Heart left ventricle (tissue), 16 donors: ENCODE measurements at places on chromosomes 16 and 17. TPM values are rescaled to one million over a fixed set of nuclear protein-coding genes. Genes with fewer than 3 reads are reported as not detected.

The ALOX15B gene
- polyA plus RNA-seq, result 1.4 TPM

The ETV4 gene
- polyA plus RNA-seq, result 1.7 TPM

The CTRL gene
- 0.90 TPM for polyA plus RNA-seq

The ZNF597 gene
- 0.65 TPM for polyA plus RNA-seq

DNA sequence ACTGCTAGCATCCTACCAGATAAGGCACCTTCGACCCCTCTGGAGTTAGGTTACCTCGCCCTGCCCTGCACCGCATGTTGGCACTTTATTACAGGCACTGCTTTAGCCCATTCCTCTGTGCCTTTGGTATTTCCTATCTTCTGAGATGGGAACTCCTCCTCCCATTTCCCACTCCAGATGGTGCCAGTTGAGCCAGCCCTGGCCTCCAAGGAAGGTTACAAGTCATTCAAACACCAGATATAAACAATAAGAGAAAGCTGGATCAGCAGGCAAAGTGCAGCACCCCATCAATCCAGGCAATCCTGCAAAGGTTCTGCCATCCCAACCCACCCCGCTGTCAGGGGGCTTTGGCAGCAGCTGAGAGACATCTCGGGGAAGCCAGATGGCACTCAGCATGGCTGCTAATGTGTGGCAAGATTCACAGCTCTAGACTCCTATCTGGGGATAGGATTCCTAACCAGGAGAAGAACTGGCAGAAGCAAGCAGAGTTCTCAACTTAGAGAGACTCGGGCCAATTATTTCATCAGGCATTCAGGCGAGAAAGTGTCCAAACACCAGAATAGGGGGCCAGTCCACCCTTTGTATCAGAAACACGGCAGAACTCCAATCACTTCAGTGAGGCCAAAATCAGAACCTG is 113.0 kb downstream of the COPRS start:
- no peak for DNase-seq

- DNase-seq, result peak; percentile 69
Observed at GRCh38 chr16:67928561-67929364, 2.9 kb downstream of the CTRL start.

DNA sequence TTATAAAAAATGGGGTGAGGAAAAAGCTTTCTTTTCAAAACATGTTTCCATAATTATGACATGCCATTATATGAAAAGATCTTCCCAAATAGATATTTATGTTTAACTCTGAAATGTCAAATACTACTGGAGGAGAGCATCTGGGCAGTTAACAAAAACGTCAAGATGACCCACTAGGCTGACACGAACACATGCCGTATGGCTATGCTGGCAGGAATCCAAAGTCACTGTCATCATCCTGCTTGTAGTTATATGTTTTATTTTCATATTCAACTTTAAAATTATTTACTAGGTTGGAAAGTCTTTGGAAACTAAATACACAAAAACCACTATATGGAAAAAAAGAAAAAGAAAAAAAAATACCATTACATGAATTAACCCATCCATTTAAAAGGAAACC is 27.3 kb downstream of the ANKFY1 start:
- no peak for DNase-seq

DNA sequence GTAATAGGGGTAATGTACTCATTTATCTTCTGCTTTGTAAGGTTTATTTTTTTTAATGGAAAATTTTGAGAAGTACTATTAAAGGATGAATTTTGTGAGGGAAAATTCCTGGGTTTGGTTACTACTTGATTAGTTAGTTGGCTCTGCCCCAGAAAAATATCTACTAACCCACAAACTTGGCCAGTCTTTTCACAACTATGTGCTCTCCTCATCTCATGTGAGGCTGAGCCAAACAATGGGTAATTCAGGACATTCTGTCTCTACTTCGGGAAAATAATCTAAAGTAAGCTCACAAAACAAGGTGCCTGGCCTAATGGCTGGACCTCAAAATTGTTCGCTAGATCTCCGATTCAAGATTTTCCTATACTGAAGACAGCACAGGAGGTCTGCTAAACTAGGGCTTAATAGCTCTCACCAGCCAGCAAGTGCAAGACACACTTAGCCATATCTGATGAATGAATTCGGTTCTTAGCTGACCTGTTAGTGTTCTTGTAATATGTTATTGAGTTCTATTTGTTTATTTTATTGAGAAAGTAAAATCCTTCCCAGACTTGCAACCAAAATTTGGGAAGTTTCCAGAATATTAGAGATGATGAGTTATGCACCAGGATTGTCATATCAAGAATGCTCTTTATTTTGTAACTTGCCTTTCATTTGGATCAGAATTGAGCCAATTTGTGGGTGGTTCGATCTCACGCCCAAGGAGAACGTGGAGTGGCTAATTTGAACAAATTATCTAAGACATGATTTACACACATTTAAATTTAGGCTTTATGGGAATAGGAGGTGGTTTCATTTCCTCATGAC is 5.7 kb downstream of the KCNJ16 start:
- DNase-seq, result no peak

GRCh38 chr16:49539758-49540157 is 166.2 kb downstream of the C16orf78 start:
- DNase-seq, result no peak

DNA sequence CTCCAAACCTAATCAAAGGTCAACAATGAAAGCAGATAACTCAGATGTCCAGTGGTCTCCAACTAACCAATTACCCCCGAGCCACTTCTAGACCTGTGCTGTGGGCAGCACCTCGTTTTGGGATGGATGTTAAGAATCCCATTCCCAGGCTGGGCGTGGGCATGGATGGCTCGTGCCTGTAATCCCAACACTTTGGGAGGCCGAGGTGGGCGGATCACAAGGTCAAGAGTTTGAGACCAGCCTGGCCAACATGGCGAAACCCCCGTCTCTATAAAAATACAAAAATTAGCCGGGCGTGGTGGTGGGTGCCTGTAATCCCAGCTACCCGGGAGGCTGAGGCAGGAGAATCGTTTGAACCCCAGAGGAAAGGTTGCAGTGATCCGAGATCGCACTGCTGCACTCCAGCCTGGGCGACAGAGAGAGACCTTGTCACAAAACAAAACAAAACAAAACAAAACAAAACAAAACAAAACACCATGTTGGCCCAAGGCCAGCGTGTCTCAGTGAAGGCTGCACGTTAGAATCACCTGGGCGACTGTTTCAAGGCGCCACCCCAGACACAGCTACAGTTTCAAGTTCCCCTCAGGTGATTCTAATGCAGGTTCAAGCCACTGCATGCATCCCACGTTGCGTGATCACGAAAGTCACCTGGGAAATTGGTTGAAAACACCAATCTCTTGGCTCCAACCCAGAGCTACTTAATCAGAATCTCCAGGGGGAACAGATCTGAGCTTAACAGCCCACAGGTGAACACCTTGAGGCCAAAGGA is 21.3 kb downstream of the COX4I1 start:
- no peak for DNase-seq

- DNase-seq, result no peak
Observed at GRCh38 chr16:57371494-57372371, 557 bp upstream of the CX3CL1 start.

DNA sequence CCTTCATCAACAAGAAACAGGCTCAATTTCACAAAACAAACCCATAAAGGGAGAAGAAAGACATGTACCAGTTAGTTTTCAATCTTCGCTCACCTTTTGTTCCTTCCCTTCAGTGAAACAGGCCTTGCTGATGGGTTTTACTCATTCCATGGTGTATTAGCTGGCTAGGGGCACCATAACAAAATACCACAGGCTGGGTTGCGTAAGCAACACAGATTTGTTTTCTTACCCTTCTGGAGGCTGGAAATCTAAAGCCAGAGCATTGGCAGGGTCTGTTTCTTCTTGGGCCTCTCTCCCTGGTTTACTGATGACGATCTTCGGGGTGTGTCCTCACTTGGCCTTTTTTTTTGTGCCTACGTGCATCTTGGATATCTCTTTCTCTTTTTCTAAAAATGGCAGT is 383.4 kb upstream of the RBFOX1 start:
- DNase-seq, result no peak

GRCh38 chr17:8696906-8697305 is 47.7 kb downstream of the CCDC42 start:
- no peak for DNase-seq

GRCh38 chr16:88317613-88317965 is 65.2 kb upstream of the ZNF469 start:
- peak; percentile 51 for DNase-seq

- peak; percentile 72 for DNase-seq
Observed at GRCh38 chr17:34254651-34255380, at the start of gene CCL2. TSS of gene CCL2 (plus strand) at chr17:34255285. CDS start at chr17:34255350, 65 bp downstream.

- DNase-seq, result no peak
Observed at GRCh38 chr17:76547183-76547641, 7.4 kb downstream of the PRCD start.

DNA sequence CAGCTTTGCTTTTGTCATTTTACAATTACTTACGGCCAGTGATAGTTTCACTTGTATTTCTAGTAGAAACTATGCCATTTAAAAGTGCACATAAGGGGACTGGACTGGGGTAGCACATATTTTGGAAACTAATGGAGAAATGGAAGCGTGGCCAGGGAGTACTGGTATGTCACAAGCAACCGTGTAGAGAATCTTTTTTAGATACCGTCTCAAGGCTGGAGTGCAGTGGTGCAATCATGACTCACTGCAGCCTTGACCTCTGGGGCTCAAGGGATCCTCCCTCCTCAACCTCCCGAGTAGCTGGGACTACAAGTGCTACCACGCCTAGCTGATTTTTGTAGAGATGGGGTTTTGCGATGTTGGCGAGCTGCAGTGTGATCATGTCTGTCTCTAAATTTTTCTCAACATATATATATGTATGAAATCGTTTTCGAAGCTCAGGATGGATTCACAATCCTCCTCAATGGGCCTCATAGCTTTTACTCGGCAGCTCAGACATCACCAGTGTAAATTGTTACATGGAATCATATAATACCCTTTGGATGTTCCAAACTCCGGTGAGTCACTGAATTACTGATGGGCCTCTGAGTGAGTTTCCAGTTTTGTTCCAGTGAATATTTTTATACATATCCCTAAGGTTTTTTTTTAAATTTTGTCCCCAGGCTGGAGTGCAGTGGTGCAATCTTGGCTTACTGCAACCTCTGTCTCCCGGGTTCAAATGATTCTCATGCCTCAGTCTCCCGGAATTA is 51.7 kb downstream of the ZNF778 start:
- no peak for DNase-seq

DNA sequence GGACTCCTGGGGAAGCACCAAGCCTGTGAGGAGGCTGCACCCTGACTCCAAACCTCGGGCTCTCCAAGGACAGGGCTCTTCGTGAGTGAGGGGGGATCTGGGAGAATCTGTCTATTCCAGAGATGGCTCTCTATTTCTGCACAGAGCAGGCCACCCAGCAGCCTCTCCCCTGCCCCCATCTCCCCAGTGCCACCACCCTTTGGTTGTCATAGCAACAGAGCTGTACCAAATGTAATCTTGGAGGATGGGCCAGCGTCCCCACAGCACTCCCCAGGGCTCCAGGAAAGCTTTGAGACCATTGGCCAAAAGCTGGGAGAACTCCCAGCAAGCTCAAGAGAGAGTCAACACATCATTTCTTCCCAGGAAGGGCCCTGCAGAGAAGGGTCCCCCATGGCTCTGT is 49.3 kb downstream of the ABCC12 start:
- DNase-seq, result no peak

GRCh38 chr17:79783891-79784290 is 5.9 kb downstream of the CBX2 start:
- DNase-seq, result no peak

GRCh38 chr16:29820730-29821642 is 724 bp downstream of the MVP start:
- peak; percentile 56 for DNase-seq

GRCh38 chr17:80345841-80346497 is 69.0 kb upstream of the ENDOV start:
- DNase-seq, result no peak

- peak; percentile 67 for DNase-seq
Observed at GRCh38 chr17:80970044-80970761, 21.4 kb upstream of the CHMP6 start.
